ENCODE measurements at places on chromosomes 3 and 15. TPM values are rescaled to one million over a fixed set of nuclear protein-coding genes. Genes with fewer than 3 reads are reported as not detected.

Gene SMCO1
- not detected for total RNA-seq

GRCh38 chr3:97810779-97811390, 10.9 kb upstream of the CRYBG3 start:
- no peak for DNase-seq

GRCh38 chr3:122183521-122183892, at the start of gene CASR:
CASR (plus strand) TSS chr3:122183668; CDS start chr3:122254190, 70,522 bp downstream.
- DNase-seq, result no peak

DNA sequence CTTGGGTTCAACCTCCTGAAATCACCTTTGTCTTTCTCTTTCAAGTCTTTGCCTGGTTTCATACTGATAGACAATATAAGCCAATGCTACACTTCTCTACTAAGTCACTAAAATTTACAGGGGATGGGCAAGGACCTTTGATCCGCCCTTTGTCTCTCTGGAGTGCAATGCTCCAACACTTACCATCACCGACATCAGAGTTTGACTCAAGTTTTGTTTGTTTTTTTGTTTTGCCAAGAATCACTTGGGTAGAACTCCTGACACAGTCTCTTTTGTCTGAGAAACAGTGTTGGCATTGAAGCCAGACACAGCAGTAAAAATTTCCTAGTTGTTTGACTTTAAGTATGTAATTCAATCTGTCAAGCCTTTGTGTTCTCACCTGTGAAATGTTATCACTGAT, 29.3 kb downstream of the NFKBIZ start:
- DNase-seq, result no peak

GRCh38 chr15:100433304-100433703, 91.5 kb upstream of the ADAMTS17 start:
- DNase-seq, result no peak

GRCh38 chr15:44726136-44726535, 10.2 kb upstream of the TRIM69 start:
- no peak for DNase-seq

- peak; percentile 45 for DNase-seq
These were observed 106.7 kb upstream of the TNIK start for GRCh38 chr3:171566803-171567422.

DNA sequence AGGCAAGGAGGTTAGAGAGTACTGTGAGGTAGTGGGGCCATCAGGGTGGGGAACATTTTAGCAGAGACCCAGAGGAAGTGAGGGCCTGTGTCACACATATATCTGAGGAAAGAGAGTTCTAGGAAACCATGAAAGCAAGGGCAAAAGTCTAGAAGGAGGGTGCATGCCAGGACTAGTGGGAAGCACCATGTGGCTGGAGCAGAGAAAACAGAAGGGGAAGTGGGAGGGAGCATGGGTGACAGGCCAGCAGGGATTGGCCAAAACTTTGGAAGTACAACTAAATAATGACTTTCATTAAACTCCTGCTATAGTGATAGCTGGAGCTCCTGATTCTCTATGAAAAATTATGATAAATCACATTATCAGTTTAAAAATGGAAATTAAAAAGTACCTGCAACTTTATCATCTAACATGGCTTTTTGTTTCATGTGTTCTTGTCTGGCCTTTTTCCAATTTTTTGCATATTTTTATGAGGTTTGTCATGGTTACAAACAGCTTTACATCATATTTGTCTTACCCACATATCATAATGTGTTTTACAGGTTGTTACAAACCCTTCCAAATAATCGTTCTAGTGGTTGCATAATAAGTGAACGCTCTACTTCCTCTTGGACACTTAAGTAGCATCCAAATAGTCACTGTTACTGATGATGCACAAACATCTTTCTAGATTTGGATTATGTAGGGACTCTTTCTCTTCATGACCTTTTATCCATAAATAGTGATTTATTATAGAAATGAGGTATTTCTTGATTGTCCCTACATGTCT, 168.3 kb downstream of the NEK10 start:
- DNase-seq, result no peak

Gene ADGRG7
- not detected for total RNA-seq

DNA sequence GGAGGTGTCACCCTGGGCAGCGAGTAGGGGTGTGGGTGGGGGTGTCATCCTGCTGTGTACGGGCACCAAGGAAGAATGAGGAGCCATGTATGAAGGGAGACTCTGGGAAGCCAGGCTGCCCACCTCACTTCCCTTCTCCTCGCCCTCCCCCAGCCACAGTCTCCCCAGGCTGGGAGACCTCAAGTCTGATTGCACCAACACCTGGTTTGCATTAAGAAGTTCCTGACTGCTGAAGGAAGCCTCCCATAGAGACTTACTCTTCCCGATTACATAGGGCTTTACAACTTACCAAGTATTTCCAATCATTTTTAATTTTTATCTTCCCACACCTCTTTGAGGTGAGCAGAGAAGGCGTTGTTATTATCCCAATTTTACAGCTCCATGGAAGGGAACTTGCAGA, 29.5 kb upstream of the SMAD3 start:
- no peak for DNase-seq
